Skin of body (tissue), 3 donors: ENCODE measurements at places on chromosomes 5 and 9.

GRCh38 chr5:102720969-102721368 is 34.1 kb upstream of the PAM start:
- DNase-seq = no peak

DNA sequence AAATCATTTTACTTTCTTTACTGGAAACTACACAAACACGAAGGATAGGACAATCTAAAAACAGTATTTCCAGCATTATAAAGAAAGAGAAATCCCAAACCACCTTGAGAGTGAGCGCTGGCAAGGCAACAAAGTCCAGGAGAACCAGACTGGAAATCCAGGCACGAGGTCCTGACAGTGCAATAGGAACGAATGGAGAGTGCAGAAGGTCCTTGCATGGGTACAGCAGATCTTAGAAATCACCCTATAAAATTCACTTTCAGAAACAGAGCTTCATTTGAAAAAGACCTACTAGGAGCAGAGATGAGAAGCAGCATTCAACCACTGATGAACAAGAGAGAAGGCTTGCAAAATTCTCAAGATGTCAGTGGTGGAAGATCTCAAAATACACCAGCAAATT is 133.7 kb upstream of the ST8SIA4 start:
- no peak for DNase-seq

- DNase-seq = no peak
These were observed 76.7 kb upstream of the IFNE start for GRCh38 chr9:21558615-21559401.

DNA sequence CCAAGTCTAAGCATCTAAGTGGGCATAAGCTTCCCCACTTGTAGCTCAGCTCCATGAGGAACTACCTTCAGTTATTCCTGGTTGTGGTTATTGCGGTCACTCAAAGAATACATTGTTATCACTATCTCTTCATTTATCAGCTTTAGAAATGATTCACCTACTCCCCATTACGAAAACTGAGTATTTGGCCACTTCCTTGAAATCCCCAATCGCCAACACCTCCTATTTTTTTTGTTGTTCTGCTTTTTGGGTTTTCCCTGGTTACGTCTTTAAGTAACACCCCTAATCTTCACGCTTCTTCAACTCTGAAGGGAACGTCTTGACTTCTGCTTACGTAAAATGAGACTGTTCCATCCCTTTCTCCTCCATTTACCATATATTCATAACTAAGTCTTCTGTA is 20.7 kb downstream of the MAPK9 start:
- DNase-seq = no peak

- DNase-seq = no peak
These were observed 17.0 kb downstream of the IARS1 start for GRCh38 chr9:92276331-92277032.

DNA sequence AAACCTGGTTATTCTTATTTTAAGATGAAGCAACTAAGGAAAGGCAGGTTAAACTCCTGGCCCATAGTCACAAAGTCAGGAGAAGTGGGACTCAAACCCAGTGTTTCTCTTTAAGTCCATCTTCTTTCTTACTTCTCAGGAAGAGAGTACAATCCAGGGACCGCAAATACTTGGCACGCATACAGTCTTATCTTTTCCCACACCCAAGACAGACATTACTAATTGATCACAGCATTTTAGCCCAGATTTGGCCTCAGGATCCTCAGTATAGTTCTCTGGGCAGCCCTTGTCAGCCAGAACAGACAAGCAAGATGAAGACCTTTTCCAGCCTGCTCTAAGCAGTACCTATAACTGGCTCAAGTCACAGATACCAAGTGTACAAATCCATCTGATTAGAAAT is 125.5 kb upstream of the RAI14 start:
- no peak for DNase-seq

GRCh38 chr9:74697535-74697934 is 190.2 kb downstream of the TRPM6 start:
- DNase-seq = no peak

DNA sequence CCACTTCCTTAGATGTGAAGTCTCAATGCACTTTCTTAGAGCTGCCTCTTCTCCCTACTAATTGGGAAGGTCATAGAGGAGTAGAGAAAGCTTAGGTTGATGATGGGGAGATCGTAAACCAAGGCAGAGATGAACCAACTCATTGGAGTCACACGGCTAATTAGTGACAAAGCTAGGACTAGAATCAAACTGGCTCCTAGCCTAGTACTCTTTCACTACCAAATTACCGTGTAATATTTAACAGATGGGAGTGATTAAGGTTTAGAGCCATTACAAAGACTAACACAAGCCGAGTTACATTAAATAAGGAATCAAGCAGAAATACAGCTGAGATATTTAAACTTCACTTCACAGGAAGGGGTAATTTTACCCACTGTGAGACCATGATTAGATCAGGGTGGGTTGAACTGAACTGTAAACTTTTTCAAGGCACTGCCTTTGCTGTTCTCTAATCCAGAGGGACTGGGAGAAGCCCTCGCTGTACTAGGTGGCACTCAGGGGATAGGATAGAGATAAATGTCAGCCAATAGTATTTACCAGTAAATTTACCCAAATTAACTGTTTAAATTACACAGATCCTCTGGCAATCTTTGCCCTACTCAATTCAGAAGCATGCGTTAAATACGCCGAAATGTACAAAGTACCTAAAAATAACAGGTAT is 166.4 kb upstream of the PIK3R1 start:
- no peak for DNase-seq
